Glutamatergic neuron (in vitro differentiated cells): ENCODE measurements at places on chromosomes 2 and 18.
A peak's percentile ranks its signal among the peaks of the same experiment; 100 is the strongest.

DNA sequence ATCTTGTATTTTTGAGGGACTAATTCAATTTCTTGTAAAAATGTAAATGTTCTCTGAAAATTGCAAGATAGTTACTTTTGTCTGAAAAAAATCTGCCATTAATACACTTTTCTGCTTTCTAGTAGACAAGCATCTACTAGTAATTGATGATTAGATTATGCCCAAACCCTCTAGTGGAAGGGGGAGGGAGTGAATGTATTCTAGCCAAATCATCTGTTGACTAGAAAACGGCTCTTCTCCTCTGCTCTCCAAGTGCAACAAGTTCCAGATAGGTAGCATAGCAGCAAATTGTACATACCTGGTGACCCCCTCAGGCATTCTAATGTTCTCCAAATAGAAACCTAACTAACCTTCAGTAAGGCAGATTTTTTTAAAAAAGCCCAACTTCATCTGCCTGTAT lies 58.6 kb downstream of the RELCH start:
- no peak for DNase-seq

DNA sequence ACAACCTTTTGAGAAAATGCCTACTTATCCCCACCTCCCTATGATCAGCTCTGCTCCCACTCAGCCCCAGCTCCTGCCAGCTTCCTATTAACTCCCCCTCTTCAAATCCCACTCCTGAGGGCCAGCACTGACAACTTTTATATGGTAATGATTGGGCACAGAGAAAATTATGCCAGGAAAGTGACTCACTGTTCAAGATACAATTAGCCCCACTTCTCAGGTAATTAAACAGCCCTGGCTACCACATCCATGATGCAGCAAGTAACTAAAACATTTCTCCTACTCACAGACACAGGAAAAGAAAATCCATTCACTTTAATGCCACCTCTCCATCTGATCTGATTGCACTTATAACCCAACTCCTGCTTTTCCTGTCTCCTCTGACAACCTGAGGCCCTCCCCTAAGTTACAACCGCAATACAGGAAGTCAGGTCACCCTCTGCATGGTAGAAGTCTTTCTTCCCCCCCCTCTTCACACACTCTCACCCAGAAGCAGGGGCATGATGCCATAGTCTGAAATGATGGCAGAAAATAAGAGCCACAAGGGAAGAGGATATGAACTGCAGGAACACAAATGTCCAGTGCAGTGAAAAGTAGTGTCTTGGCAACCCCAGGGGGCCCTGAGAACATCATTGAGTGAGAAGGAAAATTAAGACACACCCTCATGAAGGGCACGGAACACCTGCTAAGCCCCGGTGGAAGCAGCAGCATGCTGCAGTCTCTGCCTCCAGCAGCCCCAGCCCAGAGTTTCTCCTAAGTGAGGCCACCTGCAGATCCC lies 54.4 kb downstream of the STK39 start:
- no peak for DNase-seq

GRCh38 chr2:9287400-9288045 lies 80.9 kb downstream of the ASAP2 start:
- no peak for DNase-seq

GRCh38 chr18:36078751-36079529 lies 11.6 kb upstream of the RPRD1A start:
- no peak for DNase-seq

GRCh38 chr2:64922482-64923384 lies 66.5 kb upstream of the SLC1A4 start:
- no peak for DNase-seq

DNA sequence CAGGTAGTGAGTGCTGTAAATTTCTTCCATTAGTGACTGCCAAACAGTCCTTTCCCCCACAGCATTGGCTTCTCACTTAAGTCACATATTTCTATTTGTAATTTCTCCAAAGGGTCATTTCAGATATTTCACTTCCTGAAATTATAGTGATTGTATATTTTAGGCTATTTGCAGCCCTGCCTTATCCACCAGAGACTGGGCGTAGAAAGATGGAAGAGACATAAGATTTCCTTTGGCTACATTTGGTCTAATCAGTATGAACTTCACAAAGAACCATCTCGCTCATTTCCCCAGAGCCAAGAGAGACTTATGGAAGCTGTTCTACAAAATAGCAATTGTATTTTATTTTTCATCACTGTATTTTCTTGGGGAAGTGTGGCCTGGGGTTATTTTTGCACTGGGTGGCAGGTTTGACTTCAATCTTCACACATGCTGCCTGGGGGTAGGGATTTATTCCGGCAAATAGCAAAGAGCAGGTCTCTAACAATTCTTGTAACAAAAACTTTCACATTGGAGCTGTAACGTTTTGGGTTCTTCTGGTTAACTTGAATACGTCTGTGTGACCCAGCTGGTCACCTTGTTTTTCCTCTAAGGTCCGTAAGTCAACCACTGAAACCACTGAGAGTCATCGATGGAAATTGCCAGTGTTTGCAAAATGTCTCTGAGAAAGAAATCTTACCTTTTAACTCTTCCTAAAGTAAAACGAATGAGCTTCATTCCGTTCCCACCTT lies 170.6 kb upstream of the SERPINE2 start:
- DNase-seq: no peak

DNA sequence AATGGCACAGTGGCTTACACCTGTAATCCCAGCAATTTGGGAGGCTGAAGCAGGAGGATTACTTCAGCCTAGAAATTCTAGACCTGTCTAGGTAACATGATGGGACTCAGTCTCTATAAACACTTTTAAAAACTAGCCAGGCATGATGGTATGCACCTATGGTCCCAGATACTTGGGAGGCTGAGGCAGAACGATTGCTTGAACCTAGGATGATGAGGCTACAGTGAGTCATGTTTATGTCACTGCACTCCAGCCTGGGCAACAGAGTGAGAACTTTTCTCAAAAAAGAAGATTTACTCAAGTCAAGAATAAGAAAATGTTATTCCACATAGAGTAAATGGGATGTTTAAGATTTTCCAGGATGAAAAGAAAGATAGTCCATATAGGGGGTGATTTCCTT lies 158.6 kb downstream of the HNMT start:
- DNase-seq: no peak

- DNase-seq: no peak
These were observed at the start of gene SULT1C2 for GRCh38 chr2:108288534-108289106. SULT1C2 (plus strand) TSS chr2:108288895; CDS start chr2:108293668, 4,773 bp downstream.

- DNase-seq: no peak
These were observed 25.1 kb downstream of the MFF start for GRCh38 chr2:227349989-227350612.

GRCh38 chr2:197130318-197130717 lies 180.3 kb downstream of the ANKRD44 start:
- no peak for DNase-seq

GRCh38 chr2:25690058-25690457 lies 16.7 kb upstream of the DTNB start:
- DNase-seq: no peak

- peak; percentile 21 for DNase-seq
These were observed 301.2 kb downstream of the NCKAP5 start for GRCh38 chr2:133266926-133267590.

DNA sequence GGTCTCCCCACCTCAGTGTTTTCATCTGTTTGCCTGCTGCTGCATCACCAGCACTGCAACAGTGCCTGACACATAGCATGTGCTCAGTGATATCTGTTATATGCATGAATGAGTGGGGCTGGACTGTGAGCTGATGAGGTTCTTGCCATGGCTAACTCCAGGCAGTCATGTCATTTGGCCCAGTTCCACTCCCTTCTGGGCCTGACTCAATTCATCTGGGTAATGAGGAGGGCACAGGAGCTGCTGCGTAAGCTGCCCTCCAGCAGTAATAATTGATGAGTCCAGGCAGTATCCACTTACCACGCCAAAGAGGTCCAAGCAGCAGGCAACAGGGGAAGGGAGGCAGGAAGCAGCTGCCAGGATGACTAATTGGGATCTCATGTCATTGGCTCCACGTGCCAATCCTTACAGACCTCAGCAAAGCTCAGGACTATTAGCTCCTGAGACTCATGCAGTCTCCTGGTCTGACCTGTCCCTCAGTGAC lies 34.1 kb upstream of the MAT2A start:
- peak; percentile 54 for DNase-seq

DNA sequence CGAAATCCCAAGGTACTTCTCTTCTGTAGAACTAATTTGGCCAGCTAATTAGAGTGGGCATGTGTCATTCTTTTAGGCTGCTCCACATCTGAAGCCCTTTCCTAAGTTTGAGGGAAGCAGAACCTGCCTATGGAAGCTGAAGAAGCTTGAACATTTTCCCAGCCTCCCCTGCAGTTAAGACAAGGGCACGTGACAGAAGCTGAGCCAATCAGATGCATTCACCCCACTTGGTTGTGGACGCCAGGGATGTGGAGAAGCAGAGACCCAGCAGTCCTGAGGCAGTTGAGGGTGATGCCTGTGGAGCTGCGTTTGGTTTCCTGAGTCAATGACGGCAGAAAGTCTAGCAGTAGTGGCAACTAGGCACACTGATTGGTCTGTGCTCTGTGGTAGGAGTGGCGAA lies 26.1 kb upstream of the CERS6 start:
- no peak for DNase-seq

DNA sequence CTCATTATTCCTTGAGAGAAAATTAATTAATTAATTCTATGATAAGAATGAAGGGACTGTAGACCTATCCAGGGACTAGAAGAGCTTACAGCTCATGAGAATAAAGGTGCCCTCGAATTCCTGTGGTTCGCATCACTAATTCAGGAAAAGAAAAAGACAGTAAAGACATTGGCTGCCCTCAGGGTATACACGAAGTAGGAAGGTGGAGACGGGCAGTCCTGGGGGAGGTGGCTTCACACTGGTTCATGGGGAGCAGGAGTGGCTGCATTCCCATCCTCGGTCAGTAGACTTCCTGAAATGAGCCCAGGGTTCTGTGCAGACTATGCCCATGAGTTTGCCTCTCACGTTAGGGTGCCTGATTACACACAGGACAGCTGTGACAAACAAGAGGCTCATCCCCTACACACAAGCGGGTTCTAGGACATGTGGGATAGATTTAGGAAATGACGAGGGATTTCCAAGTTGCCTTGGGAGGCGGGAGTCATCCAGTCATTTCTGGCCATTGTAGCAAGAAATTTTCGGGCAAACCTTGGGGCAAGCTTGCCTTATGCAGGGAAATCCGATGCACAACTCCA lies 282.2 kb downstream of the CYP26B1 start:
- DNase-seq: no peak

GRCh38 chr2:213015387-213016165 lies 135.8 kb downstream of the IKZF2 start:
- no peak for DNase-seq

DNA sequence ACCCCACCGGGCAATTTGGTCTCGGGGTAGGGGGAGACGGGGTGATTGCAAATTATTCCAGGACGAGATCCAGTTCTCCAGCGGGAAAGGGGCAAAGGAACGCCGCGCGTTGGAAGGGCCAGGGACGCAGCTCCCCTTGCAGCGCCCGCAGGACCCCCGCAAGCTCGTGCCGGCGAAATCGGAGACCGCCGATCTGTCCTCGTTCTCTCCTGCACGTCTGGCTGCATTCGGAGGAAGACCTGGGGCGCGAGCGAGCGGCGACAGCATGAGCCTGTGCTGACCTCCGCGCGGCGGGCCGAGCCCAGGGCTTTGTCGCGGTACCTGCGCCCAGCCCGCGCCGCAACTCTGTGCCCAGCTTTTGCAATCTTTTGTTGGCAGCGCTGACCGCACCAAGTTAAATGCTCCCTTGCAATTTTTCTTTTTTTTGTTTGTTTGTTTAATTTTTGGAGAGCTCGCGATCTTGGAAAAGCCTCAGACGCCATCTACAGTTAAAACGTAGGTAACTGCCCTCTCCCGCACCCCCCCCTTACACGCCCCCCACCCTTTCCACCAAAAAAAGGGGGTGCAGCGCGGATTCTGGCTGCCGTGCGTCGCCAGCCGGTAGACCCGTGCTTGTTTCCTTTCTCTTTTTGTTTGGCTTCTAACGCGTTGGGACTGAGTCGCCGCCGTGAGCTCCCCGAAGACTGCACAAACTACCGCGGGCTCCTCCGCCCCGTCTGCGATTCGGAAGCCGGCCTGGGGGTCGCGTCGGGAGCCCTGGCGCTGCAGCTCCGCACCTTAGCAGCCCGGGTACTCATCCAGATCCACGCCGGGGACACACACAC lies 667 bp downstream of the TRIB2 start:
- DNase-seq: peak; percentile 81

- no peak for DNase-seq
These were observed 69.6 kb upstream of the CD28 start for GRCh38 chr2:203636588-203637470.

DNA sequence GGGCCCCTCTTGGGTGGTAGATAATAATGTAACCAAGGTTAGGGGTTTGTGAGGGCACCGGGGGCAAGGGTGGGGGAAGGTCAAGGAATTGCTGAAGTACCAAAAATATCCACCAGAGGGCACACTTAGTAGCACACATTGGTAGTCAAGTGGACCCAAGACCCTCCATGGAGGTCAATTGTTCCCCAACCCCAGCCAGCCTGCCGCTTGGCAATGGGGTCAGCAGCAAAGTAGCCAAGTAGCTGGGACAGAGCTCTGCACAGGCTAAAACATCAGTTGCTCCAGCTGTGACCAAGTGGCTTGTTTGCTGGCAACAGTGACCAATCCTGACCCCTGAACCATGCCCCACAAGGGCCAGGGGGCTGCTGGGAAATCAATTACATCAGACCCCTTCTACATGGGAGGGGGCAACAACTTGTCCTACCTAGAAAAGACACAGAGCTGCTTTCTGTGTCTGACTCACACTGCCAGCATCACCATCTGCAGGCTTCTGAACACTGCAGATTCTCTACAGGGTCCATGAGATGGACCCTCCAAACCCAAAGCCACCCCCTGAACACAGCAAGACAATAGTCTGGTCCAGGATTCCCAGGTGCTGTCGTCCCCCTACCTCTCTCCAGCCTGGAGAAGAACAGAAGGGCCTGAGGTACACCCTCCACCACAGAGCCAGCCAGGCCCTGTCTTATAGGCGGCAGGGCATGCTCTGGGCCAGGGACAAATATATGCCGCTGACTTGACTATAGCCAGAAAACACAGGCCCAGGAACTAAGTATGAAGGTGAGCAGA lies 76.0 kb downstream of the EMX1 start:
- no peak for DNase-seq

- peak; percentile 65 for DNase-seq
These were observed 125.9 kb downstream of the MAP4K4 start for GRCh38 chr2:101823347-101823791.

DNA sequence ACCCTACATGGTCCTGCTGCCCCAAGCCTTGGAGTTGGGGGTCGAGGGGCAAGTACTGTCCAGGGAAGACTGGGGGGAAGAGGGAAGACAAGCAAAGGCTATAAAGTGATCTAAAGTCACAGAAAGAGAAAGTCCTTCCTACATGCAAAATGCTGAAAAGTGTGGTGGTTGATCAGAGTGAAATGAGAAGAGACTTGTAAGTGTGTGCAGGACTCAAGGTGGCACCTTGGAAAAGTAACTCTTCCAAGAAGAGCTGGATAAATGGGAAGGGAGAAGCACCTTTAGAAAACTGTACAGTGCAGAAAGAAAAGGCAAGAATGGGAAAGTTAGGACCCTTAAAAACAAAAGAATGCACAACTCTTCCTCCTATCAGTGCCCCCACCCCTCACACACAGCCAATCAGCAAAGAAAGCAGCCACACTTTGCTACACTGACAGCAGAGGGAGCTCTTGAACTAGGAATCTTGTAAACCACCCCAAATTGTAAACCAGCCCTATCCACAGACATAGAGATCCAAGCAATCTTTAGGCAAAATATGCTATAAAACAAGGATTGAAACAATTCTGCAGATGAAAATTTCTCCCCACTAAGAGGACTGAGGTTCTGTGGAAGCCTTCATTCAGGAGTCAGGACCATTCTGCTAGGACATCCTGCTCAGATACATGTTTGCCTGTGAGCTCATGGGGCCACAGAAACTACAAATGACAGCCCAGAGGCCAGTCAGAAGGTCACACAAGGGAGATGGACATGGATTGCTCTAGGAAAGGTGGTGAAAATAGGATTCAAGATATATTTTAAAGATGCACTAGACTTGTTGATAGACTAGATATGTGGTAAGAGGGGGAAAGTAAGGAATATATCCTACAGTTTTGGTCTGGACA lies 146.4 kb downstream of the FTCDNL1 start:
- DNase-seq: peak; percentile 14
